ENCODE measurements at places on chromosomes 11 and 22.

GRCh38 chr22:17155941-17156340 is 3.1 kb downstream of the HDHD5 start:
- no peak for DNase-seq

GRCh38 chr11:68792400-68792966 is 41.2 kb upstream of the TESMIN start:
- DNase-seq, result no peak

GRCh38 chr11:74102321-74102720 is 68.5 kb downstream of the C2CD3 start:
- DNase-seq, result peak; percentile 10

- DNase-seq, result no peak
Measured at GRCh38 chr22:30823015-30823370, 128.3 kb downstream of the OSBP2 start.

DNA sequence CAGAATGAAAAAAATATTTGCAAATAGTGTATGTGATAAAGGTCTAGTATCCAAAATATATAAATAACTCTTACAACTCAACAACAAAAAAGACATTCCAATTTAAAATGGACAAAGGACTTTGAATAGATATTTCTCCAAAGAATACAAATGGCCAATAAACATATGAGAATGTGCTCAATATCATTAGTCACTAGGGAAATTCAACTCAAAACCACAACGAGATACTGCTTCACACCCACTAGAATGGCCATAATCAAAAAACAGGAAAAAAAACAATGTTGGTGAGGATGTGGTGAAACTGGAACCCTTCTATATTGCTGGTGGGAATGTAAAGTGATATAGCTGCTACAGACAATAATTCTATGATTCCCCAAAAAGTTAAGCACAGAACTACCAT is 38.6 kb upstream of the RPS13 start:
- DNase-seq, result no peak

GRCh38 chr11:56010716-56011115 is 16.3 kb upstream of the OR5F1 start:
- DNase-seq, result no peak

- no peak for DNase-seq
Measured at GRCh38 chr11:1837171-1838076, 1.4 kb upstream of the TNNI2 start.

GRCh38 chr22:27883656-27884350 is 35.3 kb downstream of the PITPNB start:
- no peak for DNase-seq

- no peak for DNase-seq
Measured at GRCh38 chr22:48494968-48495750, 1332.5 kb downstream of the BRD1 start.

GRCh38 chr11:35781861-35782470 is 119.4 kb downstream of the TRIM44 start:
- no peak for DNase-seq

DNA sequence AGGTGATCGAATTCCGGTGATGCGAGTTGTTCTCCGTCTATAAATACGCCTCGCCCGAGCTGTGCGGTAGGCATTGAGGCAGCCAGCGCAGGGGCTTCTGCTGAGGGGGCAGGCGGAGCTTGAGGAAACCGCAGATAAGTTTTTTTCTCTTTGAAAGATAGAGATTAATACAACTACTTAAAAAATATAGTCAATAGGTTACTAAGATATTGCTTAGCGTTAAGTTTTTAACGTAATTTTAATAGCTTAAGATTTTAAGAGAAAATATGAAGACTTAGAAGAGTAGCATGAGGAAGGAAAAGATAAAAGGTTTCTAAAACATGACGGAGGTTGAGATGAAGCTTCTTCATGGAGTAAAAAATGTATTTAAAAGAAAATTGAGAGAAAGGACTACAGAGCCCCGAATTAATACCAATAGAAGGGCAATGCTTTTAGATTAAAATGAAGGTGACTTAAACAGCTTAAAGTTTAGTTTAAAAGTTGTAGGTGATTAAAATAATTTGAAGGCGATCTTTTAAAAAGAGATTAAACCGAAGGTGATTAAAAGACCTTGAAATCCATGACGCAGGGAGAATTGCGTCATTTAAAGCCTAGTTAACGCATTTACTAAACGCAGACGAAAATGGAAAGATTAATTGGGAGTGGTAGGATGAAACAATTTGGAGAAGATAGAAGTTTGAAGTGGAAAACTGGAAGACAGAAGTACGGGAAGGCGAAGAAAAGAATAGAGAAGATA is at the start of gene MALAT1:
MALAT1 (plus strand) TSS at position 69 of the 736 bp plus-strand sequence.
- DNase-seq, result peak; percentile 94

- DNase-seq, result no peak
Measured at GRCh38 chr11:2891326-2892214, 6.0 kb upstream of the CDKN1C start.

DNA sequence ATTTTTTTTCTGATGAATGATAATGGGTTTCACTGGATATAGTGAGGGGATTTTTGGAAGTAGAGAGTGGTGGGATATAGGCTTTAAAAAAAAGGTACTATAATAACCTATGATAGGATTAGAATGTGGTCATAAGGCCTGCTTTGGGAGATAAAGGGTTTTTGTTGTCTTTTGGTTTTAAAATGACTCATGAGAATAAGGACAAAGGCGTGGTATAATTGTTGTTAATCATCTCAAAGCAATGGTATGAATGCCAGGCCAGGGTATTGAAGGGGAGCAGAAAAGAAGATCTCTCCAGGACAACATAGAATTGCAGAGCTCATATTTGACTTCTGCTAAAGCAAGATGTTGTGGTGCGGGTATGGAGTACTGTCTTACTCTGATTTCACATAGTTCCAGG is 579.4 kb downstream of the JRKL start:
- DNase-seq, result no peak

- no peak for DNase-seq
Measured at GRCh38 chr11:34790620-34791019, 125.6 kb downstream of the APIP start.

- no peak for DNase-seq
Measured at GRCh38 chr22:32909581-32910428, 108.3 kb downstream of the TIMP3 start.

- no peak for DNase-seq
Measured at GRCh38 chr11:122393209-122393860, 262.2 kb upstream of the UBASH3B start.

GRCh38 chr11:100863080-100863581 is 176.0 kb downstream of the ARHGAP42 start:
- peak; percentile 6 for DNase-seq

DNA sequence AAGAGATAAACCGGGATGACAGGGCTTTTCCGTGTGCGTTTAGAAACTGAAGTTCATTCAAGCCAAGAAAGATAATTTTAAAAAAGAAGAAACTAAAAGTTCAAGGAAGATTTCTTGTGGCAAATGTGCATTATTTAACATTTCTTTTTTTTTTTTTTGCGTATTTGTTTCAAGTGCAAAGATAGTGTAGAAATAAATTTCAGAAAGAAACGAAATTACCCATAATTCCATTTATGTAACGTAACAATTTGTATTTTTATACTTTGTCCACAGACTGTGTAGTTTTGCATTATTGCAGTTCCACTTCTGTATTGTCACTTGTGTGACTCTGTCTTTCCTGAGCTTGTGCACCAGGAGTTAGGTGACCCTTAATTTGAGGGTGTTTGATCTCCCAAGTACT is 24.0 kb downstream of the SNAP29 start:
- DNase-seq, result no peak

- no peak for DNase-seq
Measured at GRCh38 chr22:50046019-50046415, 12.1 kb downstream of the TTLL8 start.

- DNase-seq, result no peak
Measured at GRCh38 chr11:125496529-125496857, 428 bp upstream of the FEZ1 start.

- no peak for DNase-seq
Measured at GRCh38 chr22:46969961-46970360, 207.5 kb downstream of the TBC1D22A start.

Measured in NCI-H2029 treated with DMSO at 0.1 percent for 48 hours (cell line).